ENCODE measurements at places on chromosomes 2 and 18.

GRCh38 chr2:62176801-62177200 is 19.1 kb upstream of the B3GNT2 start:
- no peak overlapping the region for H3K4me3 ChIP-seq
- no peak overlapping the region for H3K27ac ChIP-seq

GRCh38 chr2:68362749-68363148 is 2.3 kb upstream of the PLEK start:
- H3K27ac ChIP-seq, result no peak overlapping the region
- DNase-seq, result no peak
- H3K36me3 ChIP-seq, result no peaks in the 10 kb centered on the region
- peaks cover 7% of the 10 kb centered on the region for H3K4me1 ChIP-seq

DNA sequence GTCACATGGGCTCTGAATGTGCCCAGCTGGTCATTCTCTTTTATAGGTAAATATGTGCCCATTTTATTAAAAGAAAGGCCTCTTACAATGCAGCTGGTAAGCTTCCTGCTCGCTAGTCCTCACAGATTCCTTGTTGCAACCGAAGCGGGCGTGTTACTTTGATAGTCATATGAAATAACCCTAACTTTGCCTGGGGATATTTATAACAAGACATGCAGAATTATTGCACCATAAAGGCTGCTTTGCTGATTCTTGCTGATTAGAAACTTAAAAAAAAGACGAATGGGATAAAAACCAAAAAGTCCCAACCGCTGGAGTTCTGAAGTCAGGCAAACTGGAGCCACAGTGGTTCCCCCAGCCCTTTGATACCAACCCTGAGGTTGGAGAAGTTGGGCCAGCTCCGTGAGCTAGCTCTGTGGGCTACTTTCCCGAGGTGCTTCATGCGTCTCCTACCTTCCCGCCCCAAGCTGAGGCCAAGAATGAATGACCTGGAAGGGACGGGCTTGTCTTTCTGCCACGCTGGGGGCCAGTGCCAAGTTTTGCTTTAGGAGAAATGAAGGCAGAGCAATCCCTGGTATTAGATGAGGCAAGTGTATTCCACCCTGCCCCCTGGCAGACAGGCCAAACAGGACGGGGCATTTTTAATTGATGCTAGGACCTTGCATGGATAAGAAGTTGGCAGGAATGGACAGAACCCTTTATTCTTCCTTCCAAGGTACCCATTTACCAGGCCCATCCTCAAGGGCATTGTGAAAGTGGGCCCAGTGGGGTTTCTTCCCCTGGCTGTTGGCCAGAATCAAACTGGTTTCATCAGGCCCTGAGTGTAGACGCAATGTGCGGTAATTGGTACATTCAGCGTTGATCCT is 140.4 kb downstream of the KCTD1 start:
- no peak for DNase-seq
- H3K27me3 ChIP-seq, result no peaks in the 10 kb centered on the region
- no peak overlapping the region for H3K27ac ChIP-seq

DNA sequence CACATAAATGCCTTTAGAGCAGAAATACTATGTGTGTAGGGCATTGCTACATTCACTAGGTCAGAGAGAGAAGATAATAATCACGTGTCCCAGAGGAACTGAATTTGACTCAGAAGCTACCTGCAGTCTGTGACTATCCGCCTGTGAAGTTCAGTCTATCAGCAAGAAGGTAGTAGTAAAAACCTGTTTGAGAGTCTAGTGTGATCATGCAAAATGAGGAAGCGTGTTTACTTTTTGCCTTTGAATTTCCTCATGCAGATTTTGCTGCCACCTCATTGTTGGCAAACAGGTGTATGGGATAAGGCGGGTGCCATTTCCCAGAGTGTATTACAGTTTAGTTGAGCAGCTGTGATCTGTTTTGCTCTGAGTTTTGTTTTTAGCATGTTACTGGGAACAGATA is 403.9 kb upstream of the FANCL start:
- H3K36me3 ChIP-seq, result no peaks in the 10 kb centered on the region
- no peak overlapping the region for H3K27ac ChIP-seq
- no peak for DNase-seq
- H3K4me3 ChIP-seq, result no peak overlapping the region
- no peaks in the 10 kb centered on the region for H3K27me3 ChIP-seq
- no peaks in the 10 kb centered on the region for H3K4me1 ChIP-seq

DNA sequence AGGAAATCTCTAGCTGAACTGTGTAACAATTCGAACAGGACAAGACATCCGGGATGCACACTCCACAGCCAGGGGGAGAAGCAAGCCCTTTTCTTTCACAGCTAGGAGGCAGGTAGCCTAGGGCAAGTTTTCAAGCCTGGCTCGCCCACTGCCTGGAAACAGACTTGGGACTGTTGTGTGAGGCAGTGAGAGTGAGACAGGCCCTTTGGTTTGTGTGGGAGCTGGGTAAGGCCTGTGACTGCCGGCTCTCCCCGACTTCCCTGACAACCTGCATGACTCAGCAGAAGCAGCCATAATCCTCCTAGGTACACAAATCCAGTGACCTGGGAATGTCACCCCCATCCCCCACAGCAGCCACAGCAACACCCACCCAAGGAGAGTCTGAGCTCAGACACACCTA is 179.7 kb downstream of the WDPCP start:
- no peak overlapping the region for H3K27ac ChIP-seq
- no peak for DNase-seq
- H3K4me1 ChIP-seq, result no peaks in the 10 kb centered on the region
- no peaks in the 10 kb centered on the region for H3K36me3 ChIP-seq
- no peaks in the 10 kb centered on the region for H3K27me3 ChIP-seq
- H3K4me3 ChIP-seq, result no peak overlapping the region

DNA sequence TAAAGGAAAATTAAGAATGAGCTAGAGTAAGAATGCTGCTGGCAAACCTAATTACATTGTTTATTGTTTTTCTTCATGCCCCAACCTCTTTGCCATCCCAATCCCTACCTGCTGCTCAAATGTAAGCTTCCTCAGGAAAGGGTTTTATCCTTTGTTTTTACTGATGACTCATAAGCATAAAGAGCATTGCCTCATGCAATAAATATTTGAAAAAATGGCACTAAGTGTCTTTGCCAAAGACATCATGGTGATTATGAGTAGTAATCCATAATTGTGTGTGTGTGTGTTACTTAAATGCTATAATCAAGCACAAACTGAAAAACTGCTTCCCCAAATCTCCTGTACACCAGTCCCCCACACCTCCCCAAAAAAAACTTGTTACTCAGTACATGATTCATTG is 53.4 kb downstream of the DNER start:
- no peaks in the 10 kb centered on the region for H3K36me3 ChIP-seq
- no peak for DNase-seq
- H3K4me3 ChIP-seq, result no peak overlapping the region
